ENCODE measurements at places on chromosomes 6 and 20.

DNA sequence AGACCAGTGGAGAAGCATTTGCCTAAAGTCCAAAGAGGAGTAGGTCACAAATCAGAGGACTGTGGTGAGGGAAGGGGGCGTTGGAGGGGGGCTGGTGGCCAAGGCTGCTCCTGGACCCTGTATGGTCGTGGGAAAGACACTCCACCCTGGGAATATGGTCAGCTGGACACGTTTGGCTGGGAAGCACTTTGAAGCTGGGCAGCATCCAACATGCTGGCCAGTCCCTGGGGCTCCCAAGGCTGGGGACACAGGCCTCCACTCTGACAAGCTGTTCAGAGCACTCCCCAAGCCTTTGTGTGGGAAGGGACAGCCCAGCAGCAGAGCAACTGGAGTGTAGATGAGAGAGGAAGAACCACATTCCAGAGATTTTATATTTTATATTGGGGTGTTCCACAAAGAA lies 203.2 kb downstream of the ANKRD60 start:
- no peak for DNase-seq

DNA sequence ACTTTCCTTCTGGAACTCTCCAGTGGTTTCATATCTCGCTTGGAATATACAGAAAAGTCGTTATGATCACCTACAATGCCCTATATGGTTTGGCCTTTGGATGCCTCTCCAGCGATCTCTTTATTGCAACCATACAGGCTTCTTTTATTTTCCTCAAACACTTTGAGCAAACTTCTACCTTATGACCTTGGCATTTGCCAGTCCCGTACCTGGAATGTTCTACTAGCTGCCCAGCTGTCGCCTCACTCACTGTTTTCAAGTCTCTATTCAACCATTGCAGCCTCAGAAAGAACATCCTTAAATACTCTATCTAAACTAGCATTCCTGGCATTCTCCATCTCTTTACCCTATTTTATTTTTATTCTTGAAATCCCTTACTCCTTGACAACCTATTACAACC lies 50.4 kb upstream of the NEDD9 start:
- DNase-seq, result no peak

GRCh38 chr6:2949536-2950083 lies 21.8 kb downstream of the SERPINB6 start:
- no peak for DNase-seq

DNA sequence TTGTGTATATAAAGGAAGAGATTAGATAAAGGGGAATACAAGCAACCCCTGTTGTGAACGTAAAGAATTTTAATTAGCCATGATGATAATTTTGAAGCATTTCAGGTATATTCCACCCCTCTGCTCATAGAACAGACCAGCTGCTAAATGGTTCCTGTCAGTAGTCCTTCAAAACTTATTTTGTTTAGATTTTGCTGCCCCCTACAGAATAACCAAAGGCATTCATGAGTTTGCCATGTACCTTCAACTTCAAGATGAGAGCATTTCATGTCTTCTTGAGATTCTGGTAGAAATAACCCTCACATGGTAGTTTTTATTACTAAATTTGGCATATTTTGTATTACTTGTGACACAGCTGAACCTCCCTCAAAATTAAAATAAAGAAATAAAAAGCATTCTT lies 1586.7 kb downstream of the HACE1 start:
- no peak for DNase-seq

GRCh38 chr6:44739181-44739580 lies 351.7 kb downstream of the CDC5L start:
- no peak for DNase-seq

GRCh38 chr6:1894954-1895353 lies 285.2 kb downstream of the FOXC1 start:
- no peak for DNase-seq

DNA sequence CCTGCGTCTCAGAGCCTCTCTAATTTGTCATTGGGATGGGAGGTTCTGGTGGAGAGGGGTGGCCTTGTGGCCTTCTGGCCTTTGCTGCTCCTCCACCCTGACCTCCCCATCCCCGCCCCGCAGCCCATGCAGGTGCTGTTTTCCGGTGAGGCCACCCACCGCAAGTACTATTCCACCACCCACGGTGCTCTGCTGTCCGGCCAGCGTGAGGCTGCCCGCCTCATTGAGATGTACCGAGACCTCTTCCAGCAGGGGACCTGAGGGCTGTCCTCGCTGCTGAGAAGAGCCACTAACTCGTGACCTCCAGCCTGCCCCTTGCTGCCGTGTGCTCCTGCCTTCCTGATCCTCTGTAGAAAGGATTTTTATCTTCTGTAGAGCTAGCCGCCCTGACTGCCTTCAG lies 171.8 kb upstream of the RNF24 start:
- no peak for DNase-seq

GRCh38 chr6:106011476-106011875 lies 74.7 kb upstream of the PRDM1 start:
- no peak for DNase-seq

All from GDM1 (cell line).